ENCODE measurements at places on chromosomes 11 and 22.
A peak's percentile ranks its signal among the peaks of the same experiment; 100 is the strongest.

DNA sequence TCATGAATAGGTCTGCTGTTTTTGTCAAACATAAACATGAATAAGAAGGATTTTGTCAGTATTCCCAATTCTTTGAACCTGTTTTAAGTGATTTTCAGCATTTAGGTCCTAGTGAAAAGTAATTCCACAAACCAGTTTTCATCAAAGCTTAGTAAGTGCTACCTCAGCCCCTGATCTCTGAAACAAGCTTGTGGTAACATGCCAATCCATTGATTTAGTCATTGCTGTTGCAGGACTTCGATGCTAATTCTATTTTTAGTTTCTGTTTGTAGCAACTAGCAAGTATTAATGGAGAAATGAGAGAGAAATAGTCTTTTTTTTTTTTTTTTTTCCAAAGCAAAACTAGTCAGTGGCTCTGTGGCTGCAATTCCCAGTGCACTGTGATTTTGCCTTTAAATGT lies 91.4 kb downstream of the JRKL start:
- no peak for DNase-seq

GRCh38 chr22:49204599-49205482 lies 622.8 kb downstream of the BRD1 start:
- no peak for DNase-seq

DNA sequence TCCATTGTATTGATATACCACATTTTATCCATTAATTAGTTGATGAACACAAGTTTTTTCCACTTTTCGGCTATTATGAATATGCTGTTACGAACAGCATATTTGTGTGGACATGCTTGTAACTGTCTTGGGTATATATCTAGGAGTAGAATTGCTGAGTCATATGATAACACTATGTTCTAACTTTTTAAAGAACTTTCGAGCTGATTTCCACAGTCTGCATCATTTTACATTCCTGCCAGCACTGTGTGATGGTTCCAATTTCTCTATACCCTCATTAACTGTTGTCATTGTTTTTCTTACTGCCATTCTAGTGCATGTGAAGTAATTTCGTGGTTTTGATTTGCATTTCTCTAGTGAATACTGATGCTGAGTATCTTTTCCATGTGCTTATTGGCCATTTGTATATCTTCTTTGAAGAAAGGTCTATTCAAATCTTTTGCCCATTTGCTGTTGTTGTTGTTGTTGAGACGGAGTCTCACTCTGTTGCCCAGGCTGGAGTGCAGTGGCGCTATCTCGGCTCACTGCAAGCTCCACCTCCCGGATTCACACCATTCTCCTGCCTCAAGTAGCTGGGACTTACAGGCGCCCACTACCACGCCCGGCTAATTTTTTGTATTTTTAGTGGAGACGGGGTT lies 7.4 kb upstream of the RCE1 start:
- DNase-seq, result no peak

DNA sequence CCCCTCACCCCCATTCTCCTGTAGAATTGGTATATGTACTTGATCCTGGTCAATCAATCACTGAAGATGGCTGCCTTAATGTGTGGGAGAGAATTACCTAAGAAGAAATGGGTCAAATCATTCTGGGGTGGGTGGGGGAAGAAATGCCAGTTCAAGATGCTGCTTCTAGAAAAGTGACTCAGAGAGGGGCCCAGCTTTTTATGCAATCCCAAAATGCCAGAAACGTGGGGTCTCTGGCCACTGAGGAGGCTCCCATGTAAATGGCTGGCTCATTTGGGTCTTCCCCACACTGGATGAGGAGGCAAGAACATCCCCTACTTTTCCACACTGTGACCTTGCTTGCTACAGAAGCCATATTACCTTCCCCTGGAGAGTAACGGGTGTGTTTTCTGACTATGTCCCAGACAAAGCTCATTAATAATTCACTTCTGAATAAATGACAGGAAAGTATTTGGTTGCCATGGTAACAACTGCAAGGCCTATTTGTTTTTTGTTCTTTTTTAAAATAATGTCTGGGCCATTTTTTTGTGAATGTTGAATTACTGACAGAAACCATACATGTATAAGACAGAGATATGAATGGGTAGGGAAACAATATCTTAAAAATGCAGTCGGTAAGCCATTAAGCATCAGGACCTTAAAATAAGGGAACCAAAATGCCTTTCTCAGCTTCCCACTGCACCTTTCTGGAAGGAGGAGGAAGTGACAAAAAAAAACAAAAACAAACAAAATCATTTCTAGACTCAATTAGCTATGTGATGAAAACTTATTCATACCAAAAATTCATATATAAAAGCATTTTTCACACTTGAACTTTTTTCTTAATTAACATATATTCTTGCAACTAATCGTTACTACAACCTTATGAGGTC lies 32.0 kb downstream of the SLC1A2 start:
- DNase-seq, result no peak

DNA sequence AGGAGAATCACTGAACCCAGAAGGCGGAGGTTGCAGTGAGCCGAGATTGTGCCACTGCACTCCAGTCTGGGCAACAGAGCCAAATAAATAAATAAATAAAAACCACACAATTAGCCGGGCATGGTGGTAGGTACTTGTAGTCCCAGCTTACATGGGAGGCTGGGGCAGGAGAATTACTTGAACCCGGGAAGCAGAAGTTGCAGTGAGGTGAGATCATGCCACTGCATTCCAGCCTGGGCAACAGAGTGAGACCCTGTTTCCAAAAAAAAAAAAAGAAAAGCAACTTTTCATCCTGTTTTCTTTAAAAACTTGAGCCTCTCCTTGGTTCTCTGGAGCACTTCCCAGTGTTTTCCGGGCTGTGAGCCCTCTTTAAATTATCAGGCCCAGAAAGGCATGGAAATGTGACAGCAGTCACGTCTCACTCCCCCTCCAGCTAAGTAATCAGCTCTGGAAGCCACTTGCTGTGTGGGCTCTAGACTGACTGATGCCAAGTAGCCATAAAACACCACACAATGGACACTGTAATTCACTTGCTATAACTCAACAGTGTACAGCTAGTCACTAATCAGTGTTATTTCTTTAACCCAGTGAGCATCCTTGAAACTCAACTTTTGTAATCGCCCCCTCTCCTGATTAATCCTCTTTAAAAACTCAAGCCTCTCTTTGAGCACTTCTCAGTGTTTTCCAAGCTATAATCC lies 13.0 kb upstream of the MCHR1 start:
- no peak for DNase-seq

GRCh38 chr11:96169250-96169649 lies 173.7 kb downstream of the MAML2 start:
- DNase-seq, result no peak

- no peak for DNase-seq
Observed at GRCh38 chr11:75152090-75152489, 1.2 kb downstream of the SLCO2B1 start.

DNA sequence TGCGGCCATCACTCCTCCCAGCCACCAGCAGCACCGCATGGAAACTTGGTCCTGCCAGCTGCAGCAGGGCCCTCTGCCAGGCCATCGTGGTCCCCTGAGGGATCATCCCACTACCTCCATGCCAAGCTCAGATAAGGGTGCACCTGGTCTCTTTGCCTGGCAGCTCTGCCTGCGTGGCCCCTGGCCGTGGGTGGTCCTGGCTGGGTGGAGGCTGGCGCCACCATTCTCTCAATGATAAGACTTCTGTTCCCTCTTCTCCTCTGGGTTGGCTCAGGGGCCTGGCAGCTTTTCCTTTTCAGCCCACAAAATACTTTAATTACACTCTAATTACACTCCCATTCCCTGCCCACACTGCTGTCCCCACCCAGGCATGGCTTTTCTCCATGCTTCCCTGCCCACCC lies 26.8 kb upstream of the TSKU start:
- no peak for DNase-seq

DNA sequence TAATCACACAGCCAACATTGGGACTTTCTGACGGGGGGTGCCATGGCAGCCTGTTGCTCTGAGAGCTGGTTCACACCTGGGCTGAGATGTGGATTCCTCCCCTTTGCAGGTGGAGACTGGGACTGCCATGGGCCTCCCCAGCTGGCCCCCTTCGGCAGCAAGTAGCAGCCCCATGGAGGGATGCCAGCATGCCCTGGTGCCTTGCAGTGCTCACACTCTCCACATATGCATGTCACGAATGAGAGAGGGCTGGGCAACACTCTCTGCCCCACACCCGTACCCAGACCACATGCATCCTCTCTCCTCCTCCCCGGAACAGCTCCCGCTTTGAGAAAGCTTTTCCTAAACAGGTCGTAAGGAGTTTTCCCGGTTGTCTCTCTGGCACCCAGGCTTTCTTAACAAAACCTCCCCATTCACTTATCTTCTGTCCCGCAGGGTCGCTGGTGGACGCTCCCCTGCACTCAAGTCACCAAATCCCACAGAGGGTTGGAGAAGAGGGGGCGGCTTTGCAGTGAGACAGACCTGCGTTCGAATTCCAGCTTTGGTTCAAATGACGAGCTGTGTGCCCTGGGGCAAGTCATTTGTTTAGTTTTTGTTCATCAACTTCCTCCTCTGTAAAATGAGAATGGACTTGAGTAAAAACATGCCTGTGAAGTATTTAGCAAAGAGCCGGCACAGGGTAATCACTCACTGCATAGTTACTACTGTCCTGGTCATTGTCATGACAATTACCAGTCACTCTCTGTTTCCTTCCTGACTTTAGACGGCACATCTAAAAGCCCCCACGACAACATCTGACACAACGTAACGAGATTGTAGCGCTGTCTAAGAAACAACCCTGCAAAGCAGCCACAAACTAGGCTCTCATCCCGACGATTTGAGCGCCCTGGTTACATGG lies 231.3 kb upstream of the B3GAT1 start:
- no peak for DNase-seq

- DNase-seq, result no peak
Observed at GRCh38 chr22:42284643-42285181, 14.3 kb upstream of the TCF20 start.

- no peak for DNase-seq
Observed at GRCh38 chr11:27444801-27445215, 27.8 kb downstream of the LGR4 start.

DNA sequence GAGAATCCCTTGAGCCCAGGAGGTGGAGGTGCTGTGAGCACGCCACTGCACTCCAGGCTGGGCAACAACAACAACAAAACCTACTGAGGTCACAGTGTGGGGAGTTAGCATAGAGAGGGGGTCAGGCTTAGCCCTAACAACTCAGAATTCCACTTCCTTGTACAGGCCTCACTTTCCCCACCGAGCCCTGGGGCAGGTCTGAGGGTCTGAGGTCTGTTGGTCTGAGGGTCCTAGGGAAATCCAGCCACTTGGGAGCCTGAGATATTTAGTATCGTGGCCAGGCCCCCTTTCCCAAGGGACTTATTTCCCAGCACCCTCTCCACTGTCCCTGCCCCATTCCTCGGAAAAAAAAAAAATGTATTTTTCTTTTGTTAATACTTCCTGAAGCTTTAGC lies 34.8 kb upstream of the HORMAD2 start:
- DNase-seq, result no peak

- DNase-seq, result no peak
Observed at GRCh38 chr11:1557051-1557884, 14.8 kb downstream of the DUSP8 start.

GRCh38 chr11:115506954-115507675 lies 2.9 kb upstream of the CADM1 start:
- no peak for DNase-seq

DNA sequence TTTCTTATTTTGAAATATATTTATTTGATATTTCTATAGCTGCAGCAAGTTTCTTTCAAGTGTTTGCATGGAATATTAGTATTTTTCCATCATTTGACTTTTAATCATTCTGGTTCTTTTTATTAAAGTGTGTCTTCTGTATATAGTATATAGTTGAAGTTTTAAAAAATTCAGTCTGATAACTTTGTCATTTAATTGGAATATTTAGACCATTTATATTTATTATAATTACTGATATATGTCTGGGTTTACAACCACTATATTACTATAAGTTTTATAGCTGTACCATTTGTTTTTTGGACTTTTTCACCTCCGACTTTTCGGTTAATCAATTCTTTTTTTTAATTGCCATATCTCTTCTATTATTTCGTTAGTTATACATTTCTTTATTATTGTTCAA lies 22.7 kb upstream of the ANO1 start:
- no peak for DNase-seq

GRCh38 chr11:15660496-15660895 lies 545.8 kb downstream of the INSC start:
- DNase-seq, result no peak

DNA sequence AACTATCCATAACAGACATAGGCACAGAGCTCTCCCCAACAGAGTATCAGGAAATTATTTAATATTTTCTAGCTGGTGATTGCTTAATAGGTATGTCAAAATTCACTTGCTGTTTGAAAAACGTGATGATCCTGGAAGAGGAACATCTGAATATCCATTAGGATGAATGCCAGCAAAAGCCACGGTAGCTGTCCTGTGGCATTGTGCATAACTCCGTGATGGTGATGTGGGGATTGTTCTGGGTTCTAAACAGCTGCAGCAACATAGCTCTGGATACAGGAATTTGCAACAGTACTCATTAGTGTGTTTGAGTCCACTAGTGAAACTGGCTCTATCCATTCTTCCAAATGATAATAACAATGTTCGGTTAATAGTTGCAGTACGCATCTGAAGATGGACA lies 78.8 kb downstream of the C11orf65 start:
- no peak for DNase-seq

GRCh38 chr11:23425381-23425780 lies 565.1 kb upstream of the CCDC179 start:
- DNase-seq, result no peak

DNA sequence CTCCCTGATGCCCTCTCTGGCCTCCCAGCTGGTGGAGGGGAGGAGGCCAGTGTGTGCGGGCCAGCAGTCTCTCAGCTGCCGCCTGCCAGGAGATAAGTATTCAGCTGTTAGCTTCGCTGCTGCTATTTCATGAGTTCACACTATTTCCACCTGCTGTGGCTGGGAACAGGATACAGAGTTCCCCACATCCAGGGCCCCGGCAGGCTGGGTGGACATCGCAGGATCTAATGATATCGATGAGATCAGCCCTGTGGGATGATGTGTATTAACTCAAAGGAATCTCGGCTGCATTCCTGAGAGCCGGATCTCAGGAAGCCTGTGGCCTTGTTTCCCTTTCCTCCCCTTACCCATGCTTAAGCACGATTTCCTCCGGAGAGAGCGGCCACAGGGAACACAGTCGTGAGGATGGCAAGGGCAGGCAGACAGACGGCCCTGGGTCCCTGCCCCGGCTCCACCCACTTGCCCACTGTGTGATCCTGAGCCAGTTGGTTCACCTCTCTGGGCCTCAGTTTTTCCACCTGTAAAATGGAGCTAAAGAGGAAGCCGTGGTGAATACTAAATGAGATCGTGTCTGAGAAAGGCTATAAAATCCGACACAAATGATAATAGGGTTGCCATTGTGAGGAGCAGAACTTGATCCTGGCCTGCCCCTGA lies 6.5 kb upstream of the PVALB start:
- no peak for DNase-seq

GRCh38 chr11:67561971-67562619 lies 21.5 kb upstream of the GSTP1 start:
- peak; percentile 50 for DNase-seq
